ENCODE measurements at places on chromosomes 7 and 10.

- no peak for DNase-seq
Measured at GRCh38 chr7:1428941-1429501, 30.2 kb downstream of the MICALL2 start.

- no peak for DNase-seq
Measured at GRCh38 chr10:77459905-77460304, 177.7 kb downstream of the KCNMA1 start.

GRCh38 chr7:143388491-143389101 is 7.5 kb downstream of the ZYX start:
- no peak for DNase-seq

DNA sequence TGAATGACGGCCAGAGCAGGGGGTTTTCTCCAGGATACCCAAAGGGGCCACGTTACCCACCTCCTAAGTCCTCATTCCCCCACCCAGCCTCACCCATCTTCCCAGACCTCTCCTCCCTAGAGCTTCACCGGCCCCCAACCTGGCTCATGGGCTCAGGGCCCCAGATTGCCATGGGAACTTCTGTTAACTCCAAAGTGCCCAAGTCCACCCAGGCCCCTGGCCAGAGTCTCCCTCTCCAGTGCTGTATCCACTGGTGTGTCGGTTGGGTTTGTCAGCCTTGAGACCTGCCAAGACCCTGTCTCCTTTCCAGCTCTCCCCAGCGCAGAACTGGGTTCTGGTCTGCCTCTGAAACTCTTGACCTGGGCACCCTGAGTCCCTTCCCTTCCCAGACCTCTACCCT is 37.1 kb upstream of the ZMIZ2 start:
- DNase-seq: no peak

DNA sequence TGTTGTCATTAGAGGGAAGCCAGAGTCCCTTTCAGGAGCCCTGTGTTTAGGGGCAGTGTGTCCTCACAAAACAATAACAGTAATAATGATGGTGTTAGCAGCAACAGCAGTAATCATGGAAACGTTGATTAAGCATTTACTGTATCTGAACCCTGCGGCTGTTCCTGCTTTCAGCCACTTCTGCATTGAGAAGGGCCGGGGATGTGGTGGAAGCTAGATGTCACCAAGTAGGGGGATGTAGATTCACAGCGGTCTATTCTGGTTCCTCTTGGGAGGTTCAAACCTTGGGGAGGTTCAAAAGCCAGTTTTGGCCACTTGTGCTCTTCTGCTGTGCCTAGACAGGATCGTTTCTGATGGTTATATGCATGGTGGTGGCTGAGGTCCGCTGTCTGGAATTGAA is 44.8 kb downstream of the PRPF18 start:
- no peak for DNase-seq

DNA sequence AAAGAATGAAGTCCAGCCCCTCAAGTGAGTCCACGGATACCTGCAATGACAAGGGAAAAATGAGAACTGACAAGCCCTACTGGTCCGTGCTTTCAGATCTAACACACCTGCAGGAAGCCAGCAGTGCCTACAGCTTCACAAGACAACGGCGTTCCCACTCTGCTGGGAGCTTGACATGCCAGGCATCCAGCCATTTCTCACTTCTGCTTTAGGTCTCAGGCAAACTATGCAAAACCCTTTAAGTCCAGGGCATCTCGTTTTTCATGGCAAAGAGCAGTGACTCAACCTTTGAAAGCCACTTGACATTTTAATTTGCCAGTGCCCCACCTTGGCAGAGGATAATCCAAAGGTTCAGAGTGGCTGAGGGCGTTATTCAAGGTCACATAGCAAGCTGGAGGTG is 49.1 kb upstream of the GPAM start:
- no peak for DNase-seq

GRCh38 chr10:108913300-108913699 is 1010.0 kb downstream of the XPNPEP1 start:
- DNase-seq: no peak

GRCh38 chr7:41573015-41573414 is 129.9 kb downstream of the INHBA start:
- DNase-seq: peak; percentile 70

DNA sequence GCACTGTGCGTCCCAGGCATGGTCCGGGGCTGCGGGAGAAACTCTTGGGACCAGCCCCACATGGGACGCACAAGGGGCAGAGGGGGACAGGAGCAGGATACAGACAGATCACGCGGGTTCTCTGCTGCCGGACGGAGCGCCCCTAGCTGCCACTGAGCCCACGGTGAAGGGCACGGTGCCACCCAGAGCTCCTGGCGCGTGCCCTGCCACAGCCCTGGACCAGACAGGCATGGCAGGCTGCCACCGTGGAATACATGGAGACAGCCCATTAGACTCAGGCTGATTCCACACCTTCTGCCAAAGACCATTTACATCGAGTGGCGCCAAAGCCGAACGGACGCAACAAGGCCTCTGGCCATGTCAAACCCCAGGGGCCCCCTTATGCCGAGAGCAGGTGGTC is 90.4 kb downstream of the MAD1L1 start:
- no peak for DNase-seq

GRCh38 chr7:50661345-50662040 is 96.3 kb upstream of the DDC start:
- no peak for DNase-seq

GRCh38 chr7:22814261-22815208 is 8.1 kb downstream of the TOMM7 start:
- peak; percentile 64 for DNase-seq

DNA sequence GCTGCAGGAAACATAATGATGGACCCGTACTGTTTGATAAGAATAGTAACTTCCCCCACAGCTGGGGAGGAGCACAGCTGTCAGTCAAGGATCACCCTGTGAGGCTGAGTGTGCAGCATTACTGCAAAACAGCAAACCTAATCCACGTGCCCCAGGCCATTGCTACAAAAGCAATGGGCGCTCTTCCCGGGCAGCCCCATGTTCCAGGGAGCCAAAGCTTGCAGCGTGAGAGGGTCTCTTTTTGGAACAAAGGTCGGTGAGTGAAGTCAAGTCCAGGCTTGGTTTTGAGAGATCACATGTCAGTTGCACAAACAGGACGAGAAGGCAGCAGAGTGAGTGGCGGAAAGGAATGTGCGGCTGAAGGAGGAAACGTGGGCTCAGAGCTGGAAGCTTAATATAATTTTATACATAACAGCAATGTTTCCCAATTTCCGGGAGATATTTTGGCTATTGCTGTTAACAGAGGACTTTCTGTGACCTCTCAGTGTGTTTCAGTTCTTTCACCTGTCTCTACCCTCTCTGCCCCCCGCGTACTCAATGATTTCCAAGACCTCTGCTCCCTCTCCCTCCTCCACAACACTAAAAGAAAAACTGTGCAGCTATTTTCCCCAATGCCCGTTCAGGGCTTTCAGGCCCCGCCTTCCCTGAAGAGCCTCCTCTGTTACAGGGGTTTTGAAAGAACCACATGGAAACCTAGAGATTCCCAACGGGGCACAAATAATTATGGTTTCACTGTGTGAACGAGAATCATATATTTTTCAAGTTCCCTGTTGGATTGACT is 128.9 kb downstream of the MTPAP start:
- DNase-seq: no peak

DNA sequence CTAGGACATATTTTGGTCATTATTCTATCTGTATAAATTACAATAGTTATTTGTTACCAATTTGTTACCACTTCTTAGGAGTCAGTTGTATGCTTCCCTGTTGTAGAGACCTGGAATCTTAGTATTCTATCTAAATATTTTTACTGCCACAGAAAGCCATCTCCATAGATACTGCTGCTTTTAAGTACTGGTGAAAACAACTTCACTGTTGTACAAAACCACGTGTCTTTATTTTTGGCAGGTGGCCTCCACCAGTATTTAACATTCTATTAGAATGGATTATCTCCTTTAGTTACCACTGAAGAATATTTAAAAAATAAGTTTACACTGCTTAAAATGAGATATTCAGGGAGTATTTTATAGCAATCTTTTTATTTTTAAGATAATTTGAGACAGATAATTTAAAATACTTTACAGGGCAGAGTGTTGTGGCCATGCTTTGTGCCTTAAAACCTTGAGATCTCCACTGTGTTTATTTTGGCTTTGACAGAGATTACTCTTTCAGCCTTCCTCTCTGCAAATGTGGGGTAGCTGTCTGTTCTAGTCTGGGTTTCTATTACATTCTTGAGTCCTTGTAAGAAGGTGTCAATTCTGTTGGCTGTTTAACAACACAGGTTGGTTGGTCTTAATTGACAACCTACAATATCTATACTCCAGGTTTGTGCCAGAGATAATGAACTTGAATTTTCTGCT is 185.6 kb downstream of the LRRC4 start:
- no peak for DNase-seq

DNA sequence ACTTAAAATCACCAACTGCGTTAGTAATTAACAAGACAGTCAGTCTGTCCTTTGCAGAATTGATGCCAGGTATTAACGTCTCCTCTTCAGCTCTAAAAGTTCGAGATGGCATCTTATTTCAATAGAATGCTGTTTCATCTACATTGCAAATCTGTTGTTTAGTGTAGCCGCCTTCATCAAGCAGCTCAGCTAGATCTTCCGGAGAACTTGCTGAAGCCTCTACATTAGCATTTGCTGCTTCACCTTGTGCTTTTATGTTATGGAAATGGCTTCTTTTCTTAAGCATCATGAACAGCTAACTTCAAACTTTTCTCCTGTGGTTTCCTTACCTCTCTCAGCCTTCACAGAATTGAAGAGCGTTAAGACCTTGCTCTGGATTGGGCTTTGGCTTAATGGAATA is 95.5 kb upstream of the FAM20C start:
- no peak for DNase-seq

GRCh38 chr10:73113551-73113950 is 3.3 kb downstream of the NUDT13 start:
- DNase-seq: no peak

- no peak for DNase-seq
Measured at GRCh38 chr10:71150796-71151195, 61.6 kb upstream of the UNC5B start.

- DNase-seq: no peak
Measured at GRCh38 chr10:33749790-33750189, 415.3 kb upstream of the NRP1 start.

DNA sequence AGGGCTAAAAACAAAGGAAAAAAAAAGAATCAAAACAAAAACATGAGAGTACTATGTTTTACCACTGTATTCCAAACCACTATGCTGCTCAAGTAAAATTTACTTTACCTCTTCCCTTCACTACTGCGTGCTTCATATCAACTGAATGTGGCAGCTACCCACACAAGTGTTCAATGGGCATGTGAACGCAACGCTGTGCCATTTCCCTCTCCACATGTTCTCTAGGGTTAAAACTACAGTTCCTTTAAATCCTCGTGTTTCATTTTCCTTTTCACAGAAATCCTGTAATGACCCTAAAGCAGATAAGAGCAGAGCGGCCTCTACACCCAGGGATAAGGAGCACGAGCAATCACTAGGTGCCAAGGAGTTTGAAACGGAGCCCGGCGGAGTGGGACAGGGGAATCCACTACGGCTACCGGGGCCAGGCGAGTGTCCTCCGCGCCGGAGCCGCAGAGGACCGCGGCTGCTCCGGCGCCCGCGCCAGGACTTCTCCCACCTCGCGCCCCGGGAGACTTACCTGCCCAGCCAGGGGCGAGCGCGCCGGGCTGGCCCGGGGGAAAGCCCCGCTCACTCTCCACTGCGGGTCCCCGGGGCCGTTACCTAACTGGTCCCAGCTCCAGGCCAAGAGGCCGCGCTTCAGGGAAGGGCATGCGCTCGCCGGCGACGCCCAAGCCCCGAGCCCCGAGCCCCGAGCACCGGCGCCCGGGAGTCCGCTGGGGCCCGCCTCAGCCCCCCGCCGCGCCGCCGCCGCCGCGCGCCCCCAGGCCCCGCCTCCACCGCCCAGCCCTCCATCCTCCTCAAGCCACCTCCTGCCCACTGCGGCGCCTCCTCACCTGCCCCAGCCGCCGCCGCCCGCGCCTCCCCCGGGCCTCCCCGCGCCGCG is 711 bp downstream of the NAMPT start:
- peak; percentile 42 for DNase-seq

- no peak for DNase-seq
Measured at GRCh38 chr7:104958371-104958865, 55.6 kb upstream of the KMT2E start.

Data from H4 (cell line).